ENCODE measurements at places on chromosomes 5 and 9.

- peak; percentile 84 for DNase-seq
These were observed 319.1 kb downstream of the GLIS3 start for GRCh38 chr9:3980771-3981170.

DNA sequence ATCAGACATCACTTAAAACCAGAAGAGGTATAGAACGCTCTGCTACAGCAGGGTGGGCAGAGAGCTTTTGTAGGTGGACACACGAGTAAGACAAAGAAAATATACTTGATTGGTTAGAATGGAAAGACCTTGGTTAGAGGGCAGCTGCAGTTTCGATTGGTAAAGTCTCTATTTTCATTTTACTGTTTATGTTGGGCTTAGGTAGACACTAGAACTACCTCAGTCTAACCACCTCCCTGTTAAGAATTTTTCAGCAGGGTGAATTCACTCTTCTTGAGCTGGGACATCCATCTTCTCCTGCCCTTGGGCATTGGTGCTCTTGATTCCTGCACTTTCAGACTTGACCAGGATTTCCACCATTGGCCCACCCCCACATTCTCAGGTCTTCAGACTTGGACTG is 116.3 kb downstream of the BASP1 start:
- no peak for DNase-seq

DNA sequence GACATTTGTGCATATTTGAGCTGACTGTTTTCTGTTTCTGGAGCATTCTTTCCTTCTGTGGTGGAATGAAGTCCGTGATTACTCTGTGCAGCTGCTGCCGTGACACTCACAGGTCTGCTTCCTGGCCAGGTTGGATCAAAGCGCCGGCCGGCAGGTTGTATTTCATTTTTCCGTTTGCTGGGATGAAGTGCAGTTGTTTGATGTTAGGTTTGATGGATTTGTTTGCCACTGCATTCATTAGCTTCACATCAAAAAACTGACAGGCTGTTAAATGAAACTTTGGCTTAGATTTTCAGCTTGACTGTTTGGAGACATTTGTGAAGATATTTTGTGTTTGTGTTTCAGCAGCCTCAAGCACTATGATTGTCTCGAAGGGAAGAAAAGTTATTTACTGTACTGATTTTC is 140.1 kb downstream of the KDM4C start:
- no peak for DNase-seq

DNA sequence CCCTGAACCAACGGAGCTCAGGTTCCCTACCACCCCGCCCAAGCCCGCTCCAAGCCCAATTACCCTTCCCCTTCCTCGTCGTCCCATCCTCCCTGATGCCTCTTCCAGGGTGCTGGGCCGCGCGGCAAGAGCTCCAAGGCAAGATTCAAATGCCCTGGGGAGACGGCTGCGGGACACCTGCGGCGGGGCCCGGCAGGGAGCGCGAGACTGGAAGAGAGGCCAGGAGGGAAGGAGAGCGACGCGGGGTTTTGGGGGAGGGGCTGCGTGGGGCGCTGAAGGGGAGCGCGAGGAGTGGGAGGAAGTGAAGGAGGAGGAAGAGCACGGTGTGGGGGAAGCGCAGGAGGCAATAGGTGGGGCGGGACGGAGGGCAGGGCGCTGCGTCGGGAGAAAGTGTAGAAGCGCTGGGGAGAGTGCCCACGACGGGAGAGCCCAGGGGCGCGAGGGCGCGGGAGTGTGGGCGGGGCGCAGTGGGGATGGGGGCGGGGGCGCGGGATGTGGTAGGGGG is 975 bp upstream of the NXNL2 start:
- peak; percentile 32 for DNase-seq

DNA sequence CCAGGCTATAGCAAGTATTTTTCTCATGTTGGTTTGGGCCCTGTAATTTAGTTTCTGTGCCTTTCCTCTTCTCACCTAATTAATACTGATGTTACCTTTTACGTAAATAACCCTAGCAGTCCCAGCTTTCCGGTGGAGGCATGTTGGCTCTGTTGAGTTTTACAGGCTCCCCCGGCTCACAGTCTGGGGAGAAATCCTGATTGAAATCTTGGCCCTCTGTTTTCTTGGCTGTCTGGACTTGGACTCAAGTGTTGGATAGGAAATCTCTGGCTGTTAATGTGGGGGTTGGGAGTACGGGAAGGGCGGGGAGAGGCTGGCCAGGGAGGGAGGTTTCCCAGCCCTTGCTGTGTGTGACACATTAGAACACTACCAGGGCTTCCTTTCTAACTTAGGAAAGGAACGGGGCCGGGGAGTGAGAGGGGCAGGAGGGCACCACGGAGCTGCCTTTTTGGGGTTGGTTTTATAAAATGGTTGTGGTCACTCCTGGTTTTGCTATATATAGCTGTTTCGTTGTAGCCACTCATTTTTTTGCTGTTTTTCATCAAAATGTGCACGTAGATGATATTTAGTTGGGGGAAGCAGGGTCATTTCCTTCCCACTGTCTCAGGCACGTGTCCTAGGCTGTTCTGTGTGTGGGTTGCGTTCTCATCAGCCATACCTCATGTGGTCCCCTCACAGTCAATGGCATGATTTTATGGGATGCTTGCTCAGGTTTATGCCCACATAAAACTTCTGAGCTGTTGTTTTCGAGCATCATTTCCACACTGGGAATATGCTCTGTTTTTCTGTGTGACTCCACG is 11.0 kb downstream of the TRIO start:
- DNase-seq: peak; percentile 85

- no peak for DNase-seq
These were observed 946.0 kb downstream of the NR2F1-AS1 start for GRCh38 chr5:92635001-92635461.

DNA sequence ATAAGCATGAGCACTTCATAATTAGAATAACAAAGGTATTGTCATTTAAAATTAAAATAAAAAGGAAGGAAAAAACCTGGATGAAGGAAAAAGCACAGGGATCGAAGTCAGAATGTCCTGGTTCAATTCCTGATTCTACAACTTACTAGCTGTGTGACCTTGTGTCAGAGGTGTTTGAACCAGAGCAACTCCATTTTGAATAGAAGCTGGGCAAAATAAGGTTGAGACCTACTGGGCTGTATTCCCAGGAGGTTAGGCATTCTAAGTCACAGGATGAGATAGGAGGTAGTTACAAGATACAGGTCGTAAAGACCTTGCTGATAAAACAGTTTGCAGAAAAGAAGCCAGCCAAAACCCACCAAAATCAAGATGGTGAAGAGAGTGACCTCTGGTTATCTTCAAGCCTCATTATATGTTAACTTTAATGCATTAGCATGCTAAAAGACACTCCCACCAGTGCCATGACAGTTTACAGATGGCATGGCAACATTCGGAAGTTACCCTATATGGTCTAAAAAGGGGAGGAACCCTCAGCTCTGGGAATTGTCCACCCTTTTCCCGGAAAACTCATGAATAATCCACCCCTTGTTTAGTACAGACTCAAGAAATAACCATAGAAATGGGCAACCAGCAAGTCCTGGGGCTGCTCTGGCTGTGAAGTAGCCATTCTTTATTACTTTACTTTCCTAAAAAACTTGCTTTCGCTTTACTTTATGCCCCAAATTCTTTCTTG is 412.7 kb downstream of the PIK3R1 start:
- DNase-seq: no peak

- peak; percentile 56 for DNase-seq
These were observed at the start of gene ZDHHC21 for GRCh38 chr9:14693251-14693861. ZDHHC21 (minus strand) TSS chr9:14693432; CDS start chr9:14674340, 19,092 bp downstream.

DNA sequence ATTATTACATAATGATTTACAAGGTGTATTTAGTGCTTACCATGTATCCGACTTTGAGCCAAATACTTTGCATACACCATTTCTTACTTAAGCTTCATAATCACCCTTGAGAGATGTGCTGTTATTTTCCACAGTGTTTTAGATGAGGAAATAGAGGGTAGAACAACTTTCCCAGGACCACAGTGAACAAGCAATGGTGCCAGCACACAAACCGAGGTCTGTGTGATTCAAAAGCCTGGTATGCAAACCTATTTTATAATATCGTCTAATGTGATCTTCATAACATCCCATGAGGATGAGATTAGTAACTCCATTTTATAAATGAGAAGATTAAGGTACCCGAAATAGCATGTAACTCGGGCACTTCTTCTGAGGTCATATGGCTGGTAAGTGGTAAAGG is 294.7 kb downstream of the NSG2 start:
- DNase-seq: no peak

DNA sequence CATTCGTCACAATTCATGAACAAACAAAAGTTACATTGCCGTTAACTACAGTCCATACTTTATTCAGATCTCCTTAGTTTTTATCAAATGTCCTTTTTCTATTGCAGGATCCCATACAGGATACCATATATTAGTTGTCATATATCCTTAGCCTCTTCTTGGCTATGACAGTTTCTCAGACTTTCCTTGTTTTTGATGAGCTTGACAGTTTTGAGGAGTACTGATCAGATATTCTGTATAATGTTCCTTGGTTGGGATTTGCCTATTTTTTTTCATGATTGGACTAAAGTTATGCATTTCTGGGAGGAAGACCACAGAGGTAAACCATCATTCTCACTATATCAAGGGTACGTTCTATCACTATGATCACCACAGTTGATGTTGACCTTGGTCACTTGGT is 1627.4 kb upstream of the C9orf72 start:
- no peak for DNase-seq

GRCh38 chr9:35954942-35955546 is 2.9 kb downstream of the OR2S2 start:
- peak; percentile 91 for DNase-seq

GRCh38 chr9:95206143-95206542 is 111.4 kb downstream of the FANCC start:
- peak; percentile 45 for DNase-seq

GRCh38 chr9:110767559-110768063 is 99.0 kb downstream of the MUSK start:
- DNase-seq: peak; percentile 83

DNA sequence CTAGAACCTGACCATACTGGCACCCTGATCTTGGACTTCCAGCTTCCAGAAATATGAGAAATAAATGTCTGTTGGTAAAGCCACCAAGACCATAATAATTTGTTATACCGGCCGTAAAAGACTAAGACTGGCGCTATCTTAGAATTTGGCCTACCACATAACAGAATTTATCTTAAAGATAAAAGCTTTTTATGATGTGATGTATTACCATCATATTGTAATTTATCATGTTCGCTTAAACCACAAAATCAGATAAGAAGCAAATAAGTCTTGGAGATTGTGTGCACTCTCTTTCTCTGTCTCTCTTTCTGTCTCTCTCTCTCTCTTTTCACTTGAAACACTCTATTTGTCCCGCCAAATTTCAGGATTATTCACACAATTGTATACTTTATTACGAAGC is 35.6 kb downstream of the FST start:
- DNase-seq: no peak

GRCh38 chr5:56481428-56482357 is 248.6 kb upstream of the ANKRD55 start:
- DNase-seq: peak; percentile 15

Data from fibroblast of lung (primary cell).